ENCODE measurements at places on chromosomes 6 and 20.

- DNase-seq = no peak
These were observed 28.0 kb upstream of the ZNF217 start for GRCh38 chr20:53621482-53622246.

GRCh38 chr6:139230391-139230840 is 61.4 kb downstream of the TXLNB start:
- DNase-seq = no peak

DNA sequence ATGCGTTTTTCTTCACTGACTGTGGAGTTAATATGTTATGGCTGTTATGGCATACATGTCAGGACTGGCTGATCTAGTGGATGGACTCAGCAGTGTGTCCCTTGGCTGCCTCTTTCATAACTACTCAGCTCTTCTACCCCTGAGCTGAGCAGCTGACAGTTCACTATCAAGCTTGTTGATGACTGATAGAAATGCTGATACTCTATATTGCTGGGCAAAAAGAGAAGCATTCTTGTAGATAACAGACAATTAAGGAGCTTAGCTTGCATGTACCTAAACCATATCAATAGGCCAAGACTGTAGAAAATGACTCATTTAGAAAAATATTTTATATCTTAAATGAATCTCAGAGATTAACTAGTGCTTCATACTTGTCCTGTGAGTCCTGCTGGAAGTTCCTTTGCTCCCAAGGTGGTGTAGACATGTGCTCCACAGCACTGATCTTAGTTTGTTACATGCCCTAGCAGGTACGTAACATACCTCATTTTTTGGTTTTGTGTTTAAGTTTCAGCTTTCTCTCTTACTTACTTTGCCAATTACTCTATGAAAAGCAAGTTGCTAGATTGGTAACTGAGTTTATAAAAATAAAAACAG is 236.9 kb downstream of the GMDS start:
- DNase-seq = no peak

DNA sequence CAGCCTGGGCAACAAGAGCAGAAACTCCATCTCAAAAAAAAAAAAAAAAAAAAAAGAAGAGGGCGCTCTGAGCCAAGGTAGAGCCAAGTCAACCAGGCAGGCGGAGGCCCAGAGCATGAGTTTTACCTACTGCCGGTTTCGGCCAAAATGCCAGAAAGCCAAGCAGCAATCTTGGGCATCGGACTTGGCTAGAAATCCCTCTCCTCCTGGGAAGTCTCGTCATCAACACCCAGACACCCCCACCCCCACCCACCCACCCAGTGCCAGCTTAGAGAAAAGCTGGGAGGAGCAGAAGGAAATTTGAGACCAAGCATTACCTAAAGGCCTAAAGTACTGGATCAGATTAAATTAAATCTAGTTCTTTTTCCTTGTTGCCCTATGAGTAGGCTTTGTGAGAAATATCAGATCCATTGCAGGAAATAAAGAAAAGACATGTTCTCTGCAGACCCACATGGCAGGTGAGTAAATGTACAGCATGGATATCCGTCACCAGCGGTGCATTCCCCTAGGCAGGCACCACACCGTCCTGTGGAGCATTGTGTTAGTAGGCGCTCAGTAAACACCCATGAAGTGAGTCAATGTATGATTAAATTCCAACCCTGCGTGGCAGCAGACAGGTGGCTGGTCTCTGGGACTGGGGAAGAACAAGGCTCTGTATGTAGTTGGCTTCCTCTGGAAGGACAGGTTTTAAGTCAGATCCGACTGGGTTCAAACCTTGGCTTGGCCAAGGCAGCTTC is 21.0 kb downstream of the RIPOR3 start:
- no peak for DNase-seq

DNA sequence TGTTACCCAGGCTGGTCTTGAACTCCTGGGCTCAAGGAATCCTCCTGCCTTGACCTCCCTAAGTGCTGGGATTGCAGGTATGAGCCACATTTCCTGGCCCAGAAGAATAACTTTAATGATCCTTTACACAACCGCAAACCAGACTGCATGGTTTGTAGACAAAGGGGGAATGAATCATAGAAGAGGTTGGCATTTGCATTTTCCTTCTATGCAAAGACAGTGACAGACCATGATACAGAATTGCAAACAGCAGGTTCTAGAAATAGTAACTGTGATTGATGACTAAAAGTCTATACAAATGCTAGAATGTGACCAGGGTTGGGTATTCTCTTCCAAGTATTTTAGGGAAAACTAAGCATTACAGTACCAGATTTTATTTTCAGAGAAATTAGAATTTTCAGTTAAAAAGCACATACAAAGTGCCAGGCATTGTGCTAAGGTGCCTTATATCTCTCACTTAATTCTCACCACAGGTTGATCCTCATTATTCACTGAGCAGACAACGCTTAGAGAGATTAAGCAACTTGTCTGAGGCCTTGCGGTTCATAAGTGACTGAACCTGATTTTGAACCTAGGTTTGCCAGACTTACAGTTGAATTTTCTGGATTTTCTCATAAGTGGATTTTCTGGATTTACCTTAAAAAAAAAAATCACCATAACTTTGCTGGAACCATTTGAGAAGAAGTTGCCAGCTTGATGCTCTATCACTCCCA is 146.6 kb downstream of the ZFAND3 start:
- no peak for DNase-seq

DNA sequence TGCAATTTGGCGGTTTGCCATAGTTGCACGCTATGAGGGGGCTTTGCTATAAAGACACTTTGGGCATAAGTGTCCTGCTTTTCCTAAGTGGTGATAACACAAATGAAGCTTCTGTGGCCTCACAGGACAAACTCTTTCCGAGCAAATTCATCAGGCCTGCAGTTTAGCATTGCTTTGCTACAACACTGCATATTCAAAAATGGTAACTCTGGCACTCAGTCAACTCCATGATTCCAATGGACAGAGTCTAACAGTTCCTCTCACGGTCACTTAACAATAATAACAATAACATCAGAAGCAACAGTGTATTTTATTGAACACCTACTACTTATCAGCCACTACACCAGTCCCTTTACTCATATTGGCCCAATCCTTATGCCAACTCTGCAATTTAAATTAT is 222.5 kb downstream of the FRK start:
- DNase-seq = no peak

- DNase-seq = no peak
These were observed 27.3 kb upstream of the ZNF184 start for GRCh38 chr6:27500177-27500576.

GRCh38 chr6:81831274-81831673 is 78.8 kb upstream of the TENT5A start:
- DNase-seq = no peak

GRCh38 chr6:340991-341827 is 48.9 kb downstream of the DUSP22 start:
- no peak for DNase-seq

Measured in chondrocyte (in vitro differentiated cells).